Suppressor macrophage (primary cell): ENCODE measurements at places on chromosomes 3 and 15.
A peak's percentile ranks its signal among the peaks of the same experiment; 100 is the strongest.

DNA sequence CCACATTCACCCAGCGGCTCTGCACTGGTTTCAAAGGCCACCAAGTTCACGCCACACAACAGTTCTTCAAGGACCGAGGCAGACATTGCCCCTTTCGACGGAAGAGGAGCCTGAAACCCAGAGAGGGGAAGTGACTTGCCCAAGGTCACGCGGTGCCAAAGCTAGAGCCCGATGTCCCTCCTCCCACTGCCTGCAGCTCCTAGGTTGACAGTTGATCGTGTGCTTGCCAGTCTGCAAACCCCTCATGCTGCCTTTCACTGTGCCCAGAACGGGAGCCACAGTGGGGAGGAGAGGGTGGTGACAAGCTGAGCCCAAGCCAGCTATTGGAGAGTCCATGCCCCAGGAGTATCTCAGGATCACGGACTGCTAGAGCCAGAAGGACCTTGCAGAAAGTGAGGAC, 230.9 kb downstream of the XXYLT1 start:
- peak; percentile 93 for DNase-seq

- no peak for DNase-seq
Observed at GRCh38 chr3:173936316-173936715, 538.8 kb downstream of the NLGN1 start.

DNA sequence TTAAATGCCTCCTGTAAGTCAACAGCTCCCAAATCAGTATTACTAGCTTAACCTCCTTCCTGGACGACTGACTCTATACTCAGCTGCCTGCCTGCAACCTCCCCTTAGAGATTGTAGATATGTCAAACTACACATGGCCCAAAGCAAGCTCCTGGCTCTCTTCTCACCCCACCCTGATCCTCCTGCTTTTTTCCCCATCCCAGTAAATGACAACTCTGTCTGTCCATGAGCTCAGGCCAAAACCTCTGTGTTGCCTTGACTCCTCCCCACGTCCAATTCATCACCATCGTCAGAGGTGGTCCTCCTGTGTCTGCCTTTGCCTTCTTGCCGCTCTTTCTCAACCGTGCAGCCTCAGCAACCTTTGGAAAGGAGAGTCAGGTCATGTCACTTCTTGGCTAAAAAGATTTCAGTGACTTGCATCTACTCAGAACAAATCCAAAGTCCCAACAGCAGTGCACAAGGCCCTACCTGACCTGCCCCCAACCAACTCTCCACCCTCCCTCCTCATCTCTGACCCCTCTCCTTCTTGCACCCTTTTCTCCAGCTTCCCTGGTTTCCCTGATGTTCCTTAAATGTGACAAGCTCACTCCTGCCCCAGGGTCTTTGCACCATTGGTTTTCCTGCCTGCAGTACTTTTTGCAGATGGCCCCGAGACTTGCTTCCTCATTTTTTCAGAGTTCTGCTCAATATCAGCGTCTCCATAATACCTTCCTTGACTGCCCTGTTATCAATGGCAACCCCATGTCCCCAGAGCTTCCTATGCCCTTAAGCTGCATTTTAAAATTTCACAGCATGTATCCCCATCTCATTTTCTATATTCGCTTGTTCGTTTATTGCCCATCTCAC, 52.8 kb downstream of the LSM3 start:
- peak; percentile 10 for DNase-seq

- no peak for DNase-seq
Observed at GRCh38 chr3:19427422-19428149, 279.3 kb downstream of the KCNH8 start.

- DNase-seq: no peak
Observed at GRCh38 chr3:32882603-32883025, 64.8 kb downstream of the TRIM71 start.

- DNase-seq: no peak
Observed at GRCh38 chr15:80549191-80549590, 145.0 kb downstream of the ARNT2 start.
